ENCODE measurements at places on chromosomes 5 and 9.

- no peak for DNase-seq
Measured at GRCh38 chr5:79750611-79751510, 61.2 kb downstream of the CMYA5 start.

- no peak for DNase-seq
Measured at GRCh38 chr5:123138774-123139173, 49.7 kb downstream of the PRDM6 start.

GRCh38 chr9:18857334-18857733 lies 175.7 kb downstream of the SAXO1 start:
- DNase-seq: no peak

DNA sequence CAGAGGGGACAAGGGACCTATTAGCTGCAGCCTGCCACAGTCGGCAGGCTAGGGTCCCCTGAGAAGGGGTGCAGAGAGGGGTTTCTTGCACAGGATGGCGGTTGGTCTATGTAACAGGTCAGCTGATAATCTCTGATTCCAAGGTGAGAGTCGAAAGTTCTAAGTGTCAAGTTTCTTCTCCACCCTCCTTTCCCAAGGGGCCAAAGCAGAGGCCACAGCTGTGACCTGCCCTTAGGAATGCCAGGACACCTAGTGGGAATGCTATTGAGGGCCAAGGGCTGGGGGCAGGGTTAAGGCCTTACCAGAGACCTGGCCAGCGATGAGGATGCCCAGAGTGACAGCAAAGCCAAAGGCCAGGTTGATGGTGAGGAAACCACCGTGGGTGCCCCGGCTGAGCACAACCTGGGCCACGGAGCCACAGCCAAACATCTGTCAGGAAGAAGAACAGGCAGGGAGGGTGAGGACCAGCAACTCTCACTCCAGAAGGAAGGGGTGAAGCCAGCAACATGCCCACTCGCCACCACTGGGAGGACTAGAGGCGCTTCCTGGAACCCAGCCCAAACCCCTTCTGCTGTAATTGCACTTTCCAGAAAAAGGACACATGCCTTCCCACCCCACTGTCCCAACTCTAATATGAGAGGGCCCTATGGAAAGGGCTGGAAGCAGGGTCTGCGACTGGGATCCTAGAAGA lies 3.8 kb downstream of the AQP3 start:
- peak; percentile 33 for DNase-seq

GRCh38 chr9:38335686-38336085 lies 56.8 kb upstream of the ALDH1B1 start:
- no peak for DNase-seq

DNA sequence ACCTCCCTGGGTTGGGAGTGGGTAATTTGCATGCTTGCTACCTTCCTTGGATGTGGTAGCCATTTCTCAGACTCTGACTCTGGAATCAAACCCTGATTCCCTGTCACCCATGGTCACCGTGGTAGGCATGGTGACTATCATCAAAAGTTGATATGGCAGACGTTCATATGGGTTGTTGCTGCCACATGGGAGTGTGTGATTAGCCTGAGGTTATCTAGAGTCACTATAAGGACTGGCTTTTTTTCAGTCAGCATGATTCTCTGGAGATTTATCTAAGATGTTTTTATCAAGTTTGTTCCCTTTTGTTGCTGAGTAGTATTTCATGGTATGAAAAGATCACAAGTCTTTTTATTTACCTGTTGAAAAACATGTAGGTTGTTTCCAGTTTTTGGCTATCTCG lies 7.0 kb downstream of the RCL1 start:
- no peak for DNase-seq

DNA sequence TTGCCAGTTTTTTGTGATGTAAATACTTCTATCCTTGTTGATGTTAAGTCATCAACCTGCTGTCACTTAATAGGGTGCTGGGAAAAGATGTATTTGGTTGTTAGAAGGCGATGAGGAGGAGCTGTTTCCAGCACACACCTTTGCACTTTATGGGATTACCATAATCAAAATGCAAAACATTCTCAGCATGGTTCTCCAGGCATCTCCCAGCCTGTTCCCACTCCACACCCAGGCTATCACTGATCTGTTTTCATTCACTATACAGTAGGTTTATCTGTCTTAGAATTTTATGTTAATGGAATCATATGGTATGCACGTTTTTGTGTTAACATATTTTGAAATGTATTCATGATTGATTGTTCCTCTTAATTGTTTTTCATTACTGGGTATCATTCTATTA lies 35.9 kb downstream of the PCSK5 start:
- no peak for DNase-seq

GRCh38 chr9:131218370-131218769 lies 57.9 kb downstream of the FAM78A start:
- no peak for DNase-seq

DNA sequence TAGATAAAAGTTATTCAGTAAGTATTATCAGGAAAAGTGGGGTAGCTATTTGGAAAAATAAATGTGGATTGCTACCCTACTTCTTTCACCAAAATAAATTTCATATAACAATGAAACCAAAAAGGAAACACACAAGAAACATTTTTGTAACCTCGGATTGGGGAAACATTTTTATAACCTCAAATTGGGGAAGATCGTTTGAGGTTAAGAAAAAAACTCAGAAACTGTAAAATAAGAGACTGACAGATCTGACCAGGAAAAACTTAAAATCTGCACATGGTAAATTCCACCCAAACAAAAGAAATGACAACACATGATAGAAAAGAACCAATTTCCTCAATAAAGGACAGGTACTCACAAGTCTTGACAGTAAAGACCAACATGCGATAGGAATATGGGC lies 13.5 kb downstream of the EFCAB9 start:
- no peak for DNase-seq

GRCh38 chr5:44707721-44708120 lies 101.0 kb upstream of the MRPS30 start:
- DNase-seq: no peak

GRCh38 chr9:83772860-83773259 lies 44.7 kb downstream of the GKAP1 start:
- no peak for DNase-seq

DNA sequence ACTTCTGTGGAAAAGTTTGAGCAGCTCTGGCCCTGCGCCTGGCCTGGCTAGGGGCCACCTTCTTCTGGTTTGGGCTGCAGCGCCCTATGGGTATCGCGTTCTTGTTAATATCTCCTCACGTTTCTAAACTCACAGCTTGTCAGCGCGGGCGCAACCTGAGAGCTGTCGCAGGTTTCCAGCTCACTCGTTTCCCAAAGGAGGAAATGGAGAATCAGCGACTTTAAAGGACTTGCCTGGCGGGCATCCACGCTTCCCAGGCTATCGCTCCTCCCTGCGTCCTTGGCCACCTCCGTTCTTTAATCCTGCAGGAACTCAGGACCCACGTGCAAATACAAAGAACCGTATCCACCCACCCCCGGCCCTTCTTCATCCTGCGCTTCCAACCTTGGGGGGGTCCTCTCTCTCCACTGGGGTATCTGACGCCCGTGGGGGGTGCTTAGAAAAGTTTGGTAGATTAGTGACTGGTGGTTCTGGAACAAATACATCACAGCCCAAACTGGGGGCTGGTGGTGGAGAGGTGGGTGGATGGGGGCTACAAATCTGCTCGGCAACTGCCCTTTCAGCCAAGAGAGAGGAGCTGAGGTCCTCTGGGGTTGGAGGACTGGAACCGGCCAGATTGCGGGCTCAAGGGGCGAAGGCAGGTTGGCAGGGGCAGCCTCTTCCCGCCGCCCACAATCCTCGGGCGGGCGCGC lies 578 bp upstream of the PSAT1 start:
- DNase-seq: no peak

- no peak for DNase-seq
Measured at GRCh38 chr5:137231540-137231939, 267.6 kb downstream of the SPOCK1 start.

DNA sequence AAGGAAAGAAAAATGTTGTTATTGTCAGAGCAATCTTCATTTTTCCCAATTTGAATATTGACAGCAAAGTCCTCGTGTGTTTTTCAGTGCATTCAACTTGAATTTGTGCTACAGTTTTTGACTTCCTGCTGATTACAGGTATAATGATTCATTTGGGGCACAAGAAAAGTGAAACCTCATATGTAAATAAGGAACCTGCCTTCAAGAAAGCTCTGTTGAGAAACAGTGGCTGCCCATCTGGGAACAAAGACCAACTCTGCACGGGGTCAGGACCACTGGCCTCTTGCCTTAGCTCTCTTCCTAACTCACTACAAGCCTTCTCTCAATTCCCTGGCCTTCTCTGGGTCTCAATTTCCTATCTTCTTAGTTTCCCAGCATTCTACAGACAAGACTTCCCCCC lies 21.0 kb downstream of the TIMD4 start:
- DNase-seq: no peak

GRCh38 chr9:123615381-123615780 lies 259.4 kb downstream of the CRB2 start:
- DNase-seq: peak; percentile 13

DNA sequence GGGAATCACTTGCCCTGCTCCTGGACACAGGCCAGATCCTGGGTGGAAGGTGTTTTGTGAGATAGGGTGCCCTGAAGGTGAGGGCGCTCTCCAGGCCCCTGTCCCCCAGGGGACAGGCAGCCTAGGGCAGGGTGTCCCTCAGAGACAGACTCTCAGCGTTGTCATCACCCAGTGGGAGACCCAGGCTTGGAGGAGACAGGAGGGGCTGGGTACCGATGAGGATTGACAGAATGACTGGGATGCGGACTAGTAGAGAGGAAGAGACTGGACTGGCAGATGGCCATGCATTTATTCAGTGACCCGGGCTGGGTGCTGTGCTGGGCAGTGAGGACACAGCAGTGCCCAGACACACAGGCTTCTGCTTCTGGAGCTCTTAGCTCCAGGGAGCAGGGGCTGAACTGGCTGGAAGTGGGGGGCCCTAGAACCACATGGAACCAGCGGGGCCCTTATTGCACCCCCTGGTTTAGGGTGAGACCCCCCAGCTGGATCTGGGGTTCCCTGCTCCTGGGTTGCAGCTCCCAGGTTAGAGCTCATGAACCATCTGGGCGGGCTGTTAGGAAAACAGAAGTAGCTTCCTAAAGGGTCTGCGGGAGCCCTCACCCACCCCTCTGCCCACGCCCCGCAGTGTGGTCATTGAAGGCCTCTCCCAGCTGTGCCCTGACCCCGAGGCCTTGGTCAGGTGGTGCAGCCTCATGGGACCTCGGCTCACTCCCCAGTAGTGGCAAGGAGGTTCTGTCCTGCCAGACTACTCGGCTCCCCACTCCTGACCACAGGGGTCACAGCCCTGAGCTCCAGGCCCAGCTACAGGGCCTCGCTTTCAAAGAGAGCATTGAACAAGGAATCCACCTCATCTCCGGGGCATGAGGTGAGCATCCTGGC lies 116.7 kb upstream of the LMX1B start:
- DNase-seq: no peak

DNA sequence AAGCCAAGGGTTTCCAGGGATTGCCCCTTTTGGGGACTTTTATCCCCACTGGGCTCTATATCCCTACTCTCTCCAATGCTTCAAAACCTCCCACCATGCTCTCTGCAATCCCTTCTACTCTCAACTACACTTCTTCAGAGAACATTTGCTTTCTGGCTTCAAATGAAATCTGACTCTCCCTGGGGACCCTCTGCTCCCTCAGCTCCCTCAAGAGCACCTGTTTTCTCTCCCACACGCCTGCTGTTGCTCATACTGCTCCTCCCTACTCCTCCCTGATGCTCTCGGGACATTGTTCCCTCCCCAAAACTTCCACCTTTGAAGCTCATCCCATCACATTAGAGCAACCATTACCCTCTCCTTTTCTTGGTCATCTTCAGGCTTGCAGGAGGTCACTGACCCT lies 344.9 kb downstream of the CDK5RAP2 start:
- no peak for DNase-seq

DNA sequence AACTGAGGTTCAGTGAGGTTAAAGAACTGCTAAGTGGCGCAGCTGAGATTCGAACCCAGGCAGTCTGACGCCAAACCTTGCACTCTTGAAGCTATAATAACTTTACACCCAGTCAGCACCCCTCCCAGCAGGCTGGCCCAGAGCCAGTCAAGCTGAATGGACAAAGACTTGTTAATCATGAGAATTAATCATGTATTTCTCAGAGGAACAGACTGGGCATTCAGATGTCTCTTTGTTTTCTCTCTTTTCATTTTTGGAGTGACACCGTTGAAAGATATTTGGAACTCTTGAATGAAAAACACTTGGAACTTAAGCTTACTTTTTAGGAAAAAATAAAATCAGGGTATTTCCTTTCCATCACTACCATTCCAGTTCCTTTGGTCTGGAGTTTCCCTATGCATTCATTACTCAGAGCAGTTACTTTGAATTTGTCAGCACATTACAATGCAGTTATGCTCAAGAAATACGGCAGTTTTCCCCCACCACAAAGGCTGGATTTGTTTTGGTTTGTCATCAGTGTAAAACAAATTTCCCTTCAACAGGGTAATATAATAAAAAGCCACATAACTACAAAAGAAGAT lies 22.6 kb upstream of the MAMDC2 start:
- DNase-seq: no peak

DNA sequence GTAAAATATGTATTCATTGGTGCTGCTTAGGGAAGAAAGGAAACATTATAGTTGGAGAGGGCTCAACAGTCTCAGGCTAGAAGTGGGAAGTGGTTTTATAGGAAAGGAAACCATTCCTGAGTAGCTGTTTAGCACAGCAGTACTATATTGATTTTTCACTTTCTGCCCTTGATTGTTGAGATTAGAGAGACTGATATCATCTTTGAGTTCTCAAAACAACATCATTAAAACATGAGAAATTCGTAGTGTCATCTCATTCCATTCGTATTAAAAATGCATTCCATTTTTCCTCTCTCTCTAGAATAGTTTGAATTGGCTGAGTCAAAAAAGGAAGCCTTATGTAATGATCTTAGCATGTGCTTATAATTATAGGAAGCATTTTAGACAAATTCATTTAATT lies 14.1 kb downstream of the POLR3G start:
- no peak for DNase-seq

DNA sequence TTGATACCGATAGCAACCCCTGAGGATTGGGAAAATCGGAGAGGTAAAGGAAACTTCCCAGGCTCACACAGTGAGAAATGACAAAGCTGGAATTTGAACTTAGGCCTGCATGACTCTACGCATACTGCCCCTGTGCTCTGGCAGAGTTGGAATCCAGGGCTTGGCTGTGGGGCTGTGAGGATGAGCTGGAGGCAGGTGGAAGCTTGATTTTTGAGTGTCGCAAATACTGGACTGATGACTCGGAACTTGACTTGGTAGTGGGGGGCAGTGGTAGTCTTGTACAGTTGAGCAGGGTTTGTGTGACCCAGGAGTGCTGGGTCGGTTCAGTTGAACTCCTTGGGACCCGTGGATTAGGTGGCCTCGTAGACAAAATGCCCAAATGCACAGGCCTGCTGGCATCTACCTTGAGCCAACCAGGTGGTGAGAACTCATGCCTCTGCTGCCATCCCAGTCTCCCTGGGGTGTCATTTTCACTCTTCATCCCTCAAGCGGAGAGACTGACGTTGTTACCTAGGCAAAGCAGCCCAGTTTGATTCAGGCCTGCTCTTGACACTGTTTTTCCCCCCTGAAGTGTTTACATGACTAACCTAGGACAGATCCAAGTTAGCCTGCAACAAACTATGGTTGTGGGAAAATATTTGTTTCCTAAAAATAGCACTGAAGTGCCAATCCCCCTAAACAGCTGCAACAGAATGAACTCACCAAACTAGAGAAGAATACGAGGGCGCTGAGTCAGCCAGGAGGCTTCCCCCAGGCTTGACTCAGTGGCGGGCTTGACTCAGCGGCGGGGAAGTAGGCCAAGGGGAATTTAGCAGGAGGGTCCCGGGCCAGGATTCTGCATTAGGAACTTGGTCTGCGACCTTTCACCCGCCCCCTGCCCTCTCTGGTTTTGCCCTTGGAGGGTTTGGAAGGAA lies 45.7 kb upstream of the ORM1 start:
- DNase-seq: no peak

GRCh38 chr9:117707561-117707960 lies 3.4 kb downstream of the TLR4 start:
- no peak for DNase-seq

- DNase-seq: no peak
Measured at GRCh38 chr5:40570408-40571129, 109.1 kb upstream of the PTGER4 start.
